Left renal cortex interstitium (tissue), 4 donors: ENCODE measurements at places on chromosomes 2 and 18. TPM values are rescaled to one million over a fixed set of nuclear protein-coding genes. Genes with fewer than 3 reads are reported as not detected.

- no peak for DNase-seq
Observed at GRCh38 chr2:102551329-102552096, 67.8 kb upstream of the SLC9A2 start.

DNA sequence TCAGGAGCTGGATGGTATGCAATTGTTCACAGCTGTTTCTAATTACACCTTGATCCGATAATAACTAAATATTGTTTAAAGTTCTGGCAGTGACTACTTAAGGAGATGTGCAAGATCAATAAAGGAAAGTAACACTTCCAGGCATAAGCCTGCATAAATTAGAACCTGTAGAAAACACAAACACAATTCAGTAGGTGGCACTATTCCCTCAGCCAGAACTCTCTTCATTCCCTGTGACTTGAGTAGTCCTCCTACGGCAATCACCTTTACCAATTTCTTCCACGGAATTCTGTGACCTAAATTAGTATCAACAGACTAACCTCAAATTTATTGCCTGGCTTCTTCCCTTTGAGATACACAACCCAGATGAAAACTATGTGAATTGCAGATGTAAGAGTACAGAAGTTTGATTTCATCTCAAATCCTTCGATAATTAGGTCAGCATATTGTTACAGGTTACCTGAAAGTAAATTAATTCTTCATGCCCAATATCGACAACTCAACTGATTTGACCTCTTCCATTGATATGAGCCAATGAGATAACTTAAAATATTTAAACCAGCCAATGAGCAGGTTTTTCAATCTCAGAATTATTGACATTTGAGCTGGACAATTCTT, 137.8 kb downstream of the PID1 start:
- peak; percentile 6 for DNase-seq

- DNase-seq, result no peak
Observed at GRCh38 chr18:69705987-69706386, 241.7 kb downstream of the CD226 start.

Gene COL5A2
- polyA plus RNA-seq, result 124 TPM

Gene TUBA3E
- 0.26 TPM for polyA plus RNA-seq
